ENCODE measurements at places on chromosomes 7 and 10.

DNA sequence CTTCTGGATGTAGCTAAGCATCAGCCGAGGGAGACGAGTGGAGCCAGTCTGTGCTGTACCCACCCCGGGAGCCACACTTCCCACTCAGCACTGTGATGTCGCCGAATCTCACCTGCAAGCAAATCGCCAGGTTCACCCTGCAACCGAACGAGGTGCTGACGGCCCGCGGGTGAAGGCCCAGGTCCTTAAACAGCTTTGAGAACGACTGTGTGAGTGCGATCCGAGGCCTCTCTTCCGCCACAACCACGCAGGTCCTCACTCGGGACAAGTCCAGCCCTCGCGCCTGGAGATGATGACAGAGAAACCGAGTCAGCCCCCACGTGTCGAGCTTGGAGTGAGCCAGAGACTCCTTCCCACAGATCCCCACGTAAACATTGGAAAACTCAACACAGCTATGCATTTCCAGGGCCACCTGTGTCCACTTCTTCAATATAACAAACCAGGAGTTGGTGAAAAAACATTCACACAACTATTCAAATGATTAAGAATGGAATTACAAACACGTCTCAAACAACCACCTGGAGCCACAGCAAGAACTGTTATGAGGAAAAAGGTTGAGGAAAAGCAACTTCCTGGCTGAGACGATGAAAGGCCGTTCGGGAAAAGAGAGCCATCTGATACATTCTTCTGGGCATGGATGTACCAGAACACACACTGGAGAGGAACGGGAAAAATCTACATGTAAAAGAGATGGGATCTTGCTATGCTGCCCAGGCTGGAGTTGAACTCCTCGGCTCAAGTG is 191.8 kb downstream of the ZMYND11 start:
- DNase-seq = no peak

DNA sequence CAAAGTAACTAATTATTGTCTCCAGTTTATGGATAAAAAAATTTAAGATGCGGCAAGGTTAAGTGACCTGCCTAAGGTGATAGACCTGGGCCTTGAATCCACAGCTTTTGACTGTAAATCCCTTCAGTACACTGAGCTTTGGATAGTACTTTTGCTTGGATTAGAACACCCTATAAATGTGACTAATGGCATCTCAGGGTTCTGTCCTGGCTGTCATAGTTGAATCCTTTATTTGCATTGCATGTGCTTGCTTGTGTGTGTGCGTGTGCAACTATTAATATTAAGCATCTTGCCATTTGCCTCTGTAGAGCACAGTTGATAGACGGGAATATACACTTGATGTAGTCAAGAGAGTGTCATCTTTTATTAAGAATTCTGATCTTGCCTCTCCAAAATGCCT is 228.0 kb downstream of the AUTS2 start:
- no peak for DNase-seq

- peak; percentile 33 for DNase-seq
These were observed 283.1 kb upstream of the PITRM1 start for GRCh38 chr10:3455385-3456334.

GRCh38 chr7:23345601-23346000 is 46.5 kb downstream of the MALSU1 start:
- no peak for DNase-seq

GRCh38 chr10:3287572-3288445 is 115.2 kb upstream of the PITRM1 start:
- DNase-seq = no peak

GRCh38 chr10:95561864-95562177 is 650 bp upstream of the SORBS1 start:
- no peak for DNase-seq

DNA sequence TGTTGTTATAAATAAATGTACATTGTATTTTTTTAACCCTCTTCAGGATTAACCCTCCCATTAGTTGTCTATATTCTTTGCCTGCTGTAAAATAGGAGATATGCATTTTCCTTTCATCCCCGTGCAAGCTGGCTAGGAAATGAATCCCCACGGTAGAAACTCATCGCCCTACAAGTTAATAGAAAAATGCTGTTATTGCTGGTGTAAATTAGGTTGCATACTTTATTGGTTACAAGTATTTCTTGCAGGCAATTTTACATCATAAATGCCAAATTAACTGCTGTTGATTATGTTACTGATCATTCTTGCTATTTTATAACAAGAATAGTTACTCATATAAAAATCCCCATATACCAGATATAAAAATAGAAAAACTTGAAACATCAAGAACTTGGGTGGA is 454.2 kb upstream of the KLF6 start:
- no peak for DNase-seq

DNA sequence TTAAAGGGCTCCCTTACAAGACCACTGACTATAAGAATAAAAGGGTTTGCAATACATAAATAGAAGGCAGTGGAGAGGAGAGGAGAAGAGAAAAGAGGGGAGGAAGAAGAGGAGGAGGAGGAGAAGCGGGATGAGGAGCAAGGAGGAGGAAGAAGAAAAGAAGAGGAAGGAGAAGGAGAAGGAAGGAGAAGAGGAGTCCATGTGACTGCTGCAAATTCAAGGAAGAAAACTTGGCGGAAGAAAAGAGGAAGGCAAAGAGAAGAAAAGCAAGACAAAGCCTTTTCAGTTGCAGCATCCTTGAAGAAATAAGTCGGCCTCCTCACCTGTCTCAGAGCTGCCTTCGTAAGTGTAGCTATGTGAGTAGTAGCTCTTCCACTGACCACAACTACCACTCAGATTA is 22.6 kb downstream of the ASAH2 start:
- DNase-seq = no peak

- DNase-seq = no peak
These were observed 205.4 kb downstream of the KCNMA1 start for GRCh38 chr10:77431980-77432797.

DNA sequence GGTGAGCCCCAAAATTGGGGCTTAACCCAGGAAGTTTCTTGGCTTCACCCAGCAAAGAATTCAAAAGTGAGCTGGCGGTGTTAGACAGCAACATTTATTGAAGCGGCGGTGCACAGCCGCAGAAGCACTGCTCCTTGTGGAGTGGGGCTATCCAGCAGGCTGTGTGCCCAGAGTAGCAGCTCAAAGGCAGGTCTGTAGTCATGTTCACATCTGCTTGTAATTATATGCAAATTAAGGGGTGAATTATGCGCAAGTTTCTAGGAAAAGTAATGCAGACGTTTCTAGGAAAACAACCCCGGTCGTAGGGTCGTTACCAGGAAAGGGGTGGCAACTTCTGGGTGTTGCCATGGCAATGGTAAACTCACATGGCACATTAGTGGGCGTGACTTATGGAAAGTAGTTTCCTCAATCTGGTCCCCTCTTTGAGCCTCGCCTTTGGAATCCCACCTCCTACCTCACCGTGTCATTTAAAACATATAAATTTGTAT is 13.7 kb upstream of the KBTBD2 start:
- DNase-seq = peak; percentile 57

GRCh38 chr7:131538813-131539179 is 17.6 kb downstream of the PODXL start:
- DNase-seq = no peak

- peak; percentile 42 for DNase-seq
These were observed 170.9 kb downstream of the POLR1F start for GRCh38 chr7:19537942-19538401.

DNA sequence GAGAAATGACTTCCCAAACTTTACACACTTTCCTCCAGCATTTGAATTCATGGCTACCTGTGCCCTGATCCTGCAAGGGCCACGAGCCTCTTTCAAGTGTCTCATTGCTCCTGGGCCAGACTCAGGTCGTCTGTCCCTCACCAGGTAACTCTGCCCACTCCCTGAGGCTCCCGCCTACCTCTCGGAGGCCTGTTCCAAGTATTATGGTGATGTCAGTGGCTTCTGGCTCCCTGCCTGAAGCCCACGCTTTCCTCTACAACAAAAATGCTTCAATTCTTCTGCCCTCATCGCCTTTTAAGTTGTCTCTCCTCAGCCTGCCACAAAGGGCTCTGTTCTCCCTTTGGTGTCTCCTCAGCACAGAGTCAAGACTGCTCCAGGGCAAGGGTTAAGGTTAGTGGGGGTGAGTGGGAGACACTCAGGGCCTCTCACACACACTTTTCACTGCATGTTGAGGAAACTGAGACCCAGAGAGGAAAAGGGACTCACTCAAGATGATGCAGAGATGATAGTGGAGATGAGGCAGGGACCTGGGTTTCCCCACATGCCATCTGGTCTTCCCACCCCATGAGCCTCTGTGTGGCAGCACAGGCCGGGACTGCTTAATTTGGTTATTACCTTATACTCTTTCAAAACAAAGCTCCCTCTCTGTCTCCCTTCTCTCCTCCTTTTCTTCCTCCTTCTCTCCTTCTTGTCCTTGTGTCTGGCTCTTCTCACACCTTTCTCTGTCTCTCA is 28.3 kb upstream of the EGR2 start:
- DNase-seq = no peak

DNA sequence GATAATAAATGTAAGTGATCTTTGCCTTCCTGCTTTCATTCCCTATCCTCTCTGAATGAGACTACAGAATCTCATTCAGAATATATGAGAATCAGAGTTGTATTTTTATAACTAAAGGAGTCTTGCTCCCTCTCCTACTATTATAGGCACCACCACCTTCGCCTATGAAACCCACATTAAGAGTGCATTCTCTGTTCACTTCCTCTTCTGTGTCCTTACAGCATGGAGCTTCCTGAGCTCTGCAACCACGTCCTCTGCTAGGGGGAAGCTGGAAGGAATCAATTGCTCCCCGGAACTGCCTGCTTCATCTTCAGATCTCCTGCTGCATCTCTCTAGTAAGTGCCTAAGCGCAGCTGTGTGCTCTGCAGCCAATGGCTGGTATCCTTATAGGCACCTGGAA is 820.7 kb downstream of the GRID1 start:
- no peak for DNase-seq

DNA sequence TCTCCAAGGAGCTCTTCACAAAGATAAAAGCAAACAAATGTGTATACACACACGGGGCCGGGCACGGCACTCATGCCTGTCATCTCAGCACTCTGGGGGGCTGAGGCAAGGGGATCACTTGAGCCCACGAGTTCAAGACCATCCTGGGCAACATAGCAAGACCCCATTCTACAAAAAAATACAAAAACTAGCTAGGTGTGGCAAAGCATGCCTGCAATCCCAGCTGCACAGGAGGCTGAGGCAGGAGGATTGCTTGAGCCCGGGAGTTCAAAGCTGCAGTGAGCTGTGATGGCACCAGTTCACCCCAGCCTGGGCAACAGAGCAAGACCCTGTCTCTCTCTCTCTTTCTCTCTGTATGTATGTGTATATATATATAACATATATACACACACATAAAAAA is 22.3 kb downstream of the TTYH3 start:
- DNase-seq = no peak

GRCh38 chr7:46939089-46939488 is 642.8 kb downstream of the TNS3 start:
- DNase-seq = no peak

DNA sequence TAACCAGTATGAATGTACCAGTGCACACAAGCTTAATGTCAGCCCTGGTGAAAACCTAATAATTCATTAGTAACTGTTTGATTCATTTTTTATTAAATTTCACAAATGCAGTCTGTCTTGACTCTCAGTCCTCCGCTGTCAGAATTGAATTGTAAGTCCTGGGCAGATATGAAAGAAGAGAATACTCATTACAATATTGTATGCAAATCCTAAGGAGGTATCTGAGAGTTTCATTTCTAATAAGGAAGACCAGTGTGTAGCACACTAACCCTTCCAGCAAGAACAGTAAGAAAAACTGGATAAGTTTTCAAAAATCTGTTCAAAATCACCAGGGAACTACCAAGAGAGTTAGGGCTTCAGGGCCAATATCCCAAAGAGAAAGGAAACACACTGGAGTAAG is 652.1 kb downstream of the SUGCT start:
- DNase-seq = no peak

DNA sequence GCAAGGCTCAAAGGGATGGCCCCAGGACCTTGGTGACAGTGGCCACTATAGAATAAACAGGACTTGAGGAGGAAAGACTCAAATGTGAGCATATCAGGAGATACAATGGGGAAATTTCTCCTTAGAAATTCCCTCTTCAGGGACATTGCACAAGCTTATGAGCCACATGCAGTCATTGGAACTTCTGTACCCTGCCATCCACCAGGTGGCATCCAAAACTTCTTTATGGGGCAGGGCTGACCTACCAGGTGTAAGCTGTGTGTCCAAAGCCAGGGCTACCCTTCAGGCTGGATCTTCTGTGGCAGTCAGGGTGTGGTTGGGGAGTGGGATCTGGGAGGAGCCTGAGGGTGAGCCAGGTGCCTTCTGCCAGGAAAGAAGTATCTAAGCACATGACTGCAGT is 36.6 kb upstream of the LRRC18 start:
- DNase-seq = peak; percentile 6

DNA sequence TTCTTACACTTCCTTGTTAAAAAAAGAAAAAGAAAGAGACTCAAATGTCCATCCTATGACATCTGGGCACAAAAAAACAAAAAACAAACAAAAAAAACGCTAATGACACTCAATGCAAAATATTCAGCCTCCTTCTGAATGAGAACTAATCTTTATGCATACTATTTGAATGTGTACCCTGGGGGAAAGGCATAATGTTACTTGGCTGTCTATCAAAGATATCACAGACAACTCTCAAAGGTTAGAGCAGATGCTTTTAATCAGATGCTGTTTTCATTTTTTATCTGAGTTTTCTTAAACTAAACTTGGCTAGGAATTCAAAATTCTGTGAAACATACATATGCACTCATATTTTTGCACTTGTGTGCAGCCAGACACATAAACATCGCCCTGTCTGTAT is 745.8 kb downstream of the CNTNAP2 start:
- no peak for DNase-seq

DNA sequence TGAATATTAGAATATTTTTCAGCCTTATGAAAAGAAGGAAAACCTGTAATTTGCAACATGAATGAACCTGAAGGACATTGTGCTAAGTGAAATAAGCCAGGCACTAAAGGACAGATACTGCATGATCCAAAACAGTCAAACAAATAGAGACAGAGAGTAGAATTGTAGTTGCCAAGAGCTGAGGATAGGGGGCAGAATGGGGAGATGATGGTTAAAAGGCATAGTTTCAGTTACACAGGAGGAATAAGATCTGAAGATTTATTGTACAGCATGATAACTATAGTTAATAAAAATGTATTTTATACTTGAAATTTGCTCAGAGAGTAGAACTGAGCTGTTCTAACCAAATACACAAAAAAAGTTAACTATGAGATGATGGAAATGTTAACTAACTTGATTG is 149.0 kb upstream of the TMEM106B start:
- DNase-seq = no peak

DNA sequence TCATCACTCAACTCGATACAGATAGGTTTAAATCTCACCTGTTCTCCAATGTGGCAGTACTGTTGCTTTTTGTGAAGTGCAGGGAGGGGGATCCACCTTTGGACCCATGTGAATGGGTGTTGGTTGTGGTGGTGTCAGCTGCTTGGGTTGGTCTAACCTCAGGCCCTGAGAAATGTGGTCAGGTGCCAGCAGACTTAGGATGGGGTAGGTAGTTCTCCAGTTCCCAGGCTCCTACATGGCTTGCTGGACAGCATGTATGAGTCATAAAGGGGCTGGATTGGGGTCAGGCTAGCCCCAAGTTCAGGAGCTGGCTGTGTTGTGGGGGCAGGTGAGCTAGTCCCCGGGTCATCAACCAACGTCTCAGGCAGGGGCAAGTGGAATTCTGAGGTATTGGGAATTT is 472.6 kb upstream of the CNTNAP2 start:
- no peak for DNase-seq

Data from cardiac fibroblast (primary cell).